ENCODE measurements at places on chromosomes 3 and 15.

GRCh38 chr15:100060276-100060926 is 281.4 kb downstream of the ADAMTS17 start:
- DNase-seq: no peak

DNA sequence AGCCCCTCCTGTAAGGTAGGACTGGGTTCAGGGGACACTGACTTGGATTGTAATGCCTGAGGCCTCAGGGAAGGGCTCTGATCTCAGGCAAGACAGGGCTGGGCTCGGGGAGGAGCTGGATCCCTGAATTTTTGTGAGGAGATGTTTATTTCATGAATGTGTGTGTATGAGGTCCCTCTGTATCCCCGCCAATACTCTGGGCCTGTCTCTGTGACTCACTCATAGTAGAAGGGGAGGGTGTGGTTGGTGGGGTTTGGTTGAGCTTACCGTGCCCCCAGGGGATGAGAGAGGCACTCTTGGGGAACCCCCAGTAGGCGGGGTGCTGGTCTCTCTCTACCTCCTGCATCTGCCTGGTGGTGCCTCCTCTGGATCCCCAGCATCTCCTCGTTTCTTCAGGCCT is 28.1 kb downstream of the RPSA start:
- no peak for DNase-seq

DNA sequence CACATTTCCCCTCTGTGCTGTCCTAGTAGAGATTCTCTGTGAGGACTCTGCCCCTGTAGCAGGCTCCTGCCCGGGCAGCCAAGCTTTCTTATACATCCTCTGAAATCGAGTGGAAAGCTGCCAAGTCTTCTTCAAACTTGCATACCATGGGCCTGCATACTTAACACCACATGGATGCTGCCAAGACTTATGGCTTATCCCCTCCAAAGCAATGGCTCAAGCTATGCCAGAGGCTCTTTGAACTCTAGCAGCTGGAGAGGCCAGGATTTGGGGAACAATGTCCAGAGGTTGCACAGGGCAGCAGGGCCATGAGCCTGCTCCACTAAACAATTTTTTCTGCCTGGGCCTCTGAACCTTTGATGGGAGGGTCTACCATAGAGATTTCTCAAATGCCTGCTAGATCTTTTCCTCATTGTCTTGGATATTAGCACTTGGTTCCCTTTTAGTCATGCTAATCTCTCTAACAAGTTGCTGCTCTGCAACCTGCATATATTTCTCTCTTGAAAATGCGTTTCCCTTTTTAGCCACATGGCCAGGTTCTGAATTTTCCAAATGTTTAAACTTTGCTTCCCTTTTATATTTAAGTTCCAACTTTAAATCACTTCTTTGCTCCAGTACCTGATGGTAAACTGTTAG is 6.1 kb upstream of the PLSCR4 start:
- no peak for DNase-seq

GRCh38 chr3:113531826-113532697 is at the start of gene SIDT1:
Gene SIDT1, plus strand, starts transcription at chr3:113532555. Its CDS starts 467 bp downstream, at chr3:113533022.
- peak; percentile 77 for DNase-seq

- no peak for DNase-seq
These were observed 377.3 kb downstream of the PDCD6IP start for GRCh38 chr3:34175636-34176176.

- no peak for DNase-seq
These were observed 22.9 kb upstream of the WNT7A start for GRCh38 chr3:13902648-13903238.

GRCh38 chr3:67788396-67788795 is 134.0 kb upstream of the SUCLG2 start:
- no peak for DNase-seq

GRCh38 chr3:117820658-117821299 is 1111.2 kb downstream of the TUSC7 start:
- DNase-seq: no peak

- no peak for DNase-seq
These were observed 21.5 kb upstream of the ZNF609 start for GRCh38 chr15:64438653-64439447.

GRCh38 chr3:71466483-71466882 is 117.0 kb downstream of the FOXP1 start:
- DNase-seq: no peak

- DNase-seq: no peak
These were observed 386.5 kb downstream of the SHQ1 start for GRCh38 chr3:72461787-72462186.

GRCh38 chr15:57406062-57406772 is 29.9 kb downstream of the CGNL1 start:
- no peak for DNase-seq

GRCh38 chr3:149449799-149450198 is 24.7 kb upstream of the TM4SF4 start:
- no peak for DNase-seq

- no peak for DNase-seq
These were observed 36.1 kb upstream of the EPHB3 start for GRCh38 chr3:184525337-184526087.

DNA sequence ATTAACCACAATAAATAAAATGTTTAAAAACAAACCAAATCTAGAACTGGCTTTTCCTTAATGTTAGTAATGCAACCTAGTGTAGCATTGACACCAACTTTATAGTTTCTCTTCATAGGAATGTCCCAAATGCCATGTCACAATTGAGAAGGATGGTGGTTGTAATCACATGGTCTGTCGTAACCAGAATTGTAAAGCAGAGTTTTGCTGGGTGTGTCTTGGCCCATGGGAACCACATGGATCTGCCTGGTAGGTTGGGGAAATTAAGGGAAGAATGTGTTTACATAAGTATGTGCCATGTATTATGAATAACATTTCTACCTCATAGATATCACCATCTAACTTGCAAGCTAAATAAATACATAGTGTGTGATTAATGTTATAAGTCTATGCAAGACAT is 84.4 kb upstream of the GOLGA6B start:
- no peak for DNase-seq

GRCh38 chr15:63950911-63951481 is 95.3 kb downstream of the DAPK2 start:
- no peak for DNase-seq

DNA sequence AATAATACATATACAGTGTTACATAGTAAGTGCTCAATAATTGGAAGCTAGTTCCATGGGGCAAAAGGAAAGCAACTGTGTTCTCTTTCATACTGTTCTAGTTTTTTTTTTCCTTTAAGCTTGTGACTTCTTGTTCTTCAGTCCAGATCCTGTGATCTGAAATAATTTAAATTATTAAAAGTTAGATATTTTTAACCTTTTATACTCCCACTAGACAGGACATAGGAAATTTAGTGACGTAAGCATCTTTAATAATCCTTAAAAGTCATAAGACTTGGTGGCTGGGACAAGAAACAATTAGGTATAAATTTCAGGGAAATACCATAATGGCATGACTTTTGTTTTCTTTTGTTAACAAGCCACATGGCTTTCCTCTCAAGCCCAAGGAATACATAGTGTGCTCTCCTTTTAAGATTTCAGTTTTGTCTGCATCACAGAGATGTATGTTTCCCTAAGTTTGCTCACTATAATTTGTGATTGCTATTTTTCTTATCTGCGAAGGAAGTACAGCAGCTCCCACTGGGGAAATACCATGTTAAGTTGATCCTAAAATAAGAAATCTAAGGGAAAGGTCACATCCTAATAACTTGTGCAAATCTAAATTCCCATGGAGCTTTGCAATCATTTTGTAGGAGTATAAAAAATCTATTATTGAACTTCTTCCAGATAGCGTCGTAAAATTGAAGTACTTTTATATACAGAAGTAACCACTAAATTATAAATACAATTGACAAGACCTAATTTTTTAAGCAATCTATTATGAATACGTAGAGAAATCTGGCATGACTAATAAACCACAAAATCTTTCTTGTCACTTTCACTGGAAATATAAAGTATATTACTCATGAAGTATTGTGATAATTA is 30.1 kb downstream of the PPARG start:
- DNase-seq: no peak

GRCh38 chr3:5220193-5220592 is 32.7 kb downstream of the EDEM1 start:
- no peak for DNase-seq

DNA sequence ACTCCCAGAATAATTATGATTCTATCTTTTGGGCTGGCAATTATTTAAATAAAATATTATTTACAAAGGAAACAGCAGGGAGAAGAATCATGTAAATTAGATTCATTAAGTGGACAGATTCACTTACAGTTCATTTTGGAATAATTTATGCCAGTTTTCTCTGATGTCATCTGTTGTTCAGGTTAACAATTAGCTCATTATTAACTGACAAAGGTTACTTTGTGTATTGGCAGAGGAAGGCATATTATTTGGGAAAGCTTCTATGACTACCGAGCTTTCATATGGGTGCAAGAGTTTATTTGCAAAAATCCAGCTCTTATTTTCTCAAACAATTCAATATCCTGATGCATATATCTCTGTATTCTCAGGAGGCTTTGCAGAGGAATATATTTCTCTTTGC is 224.4 kb downstream of the CHST2 start:
- no peak for DNase-seq

- DNase-seq: no peak
These were observed 28.6 kb upstream of the SERPINI2 start for GRCh38 chr3:167502401-167502800.

DNA sequence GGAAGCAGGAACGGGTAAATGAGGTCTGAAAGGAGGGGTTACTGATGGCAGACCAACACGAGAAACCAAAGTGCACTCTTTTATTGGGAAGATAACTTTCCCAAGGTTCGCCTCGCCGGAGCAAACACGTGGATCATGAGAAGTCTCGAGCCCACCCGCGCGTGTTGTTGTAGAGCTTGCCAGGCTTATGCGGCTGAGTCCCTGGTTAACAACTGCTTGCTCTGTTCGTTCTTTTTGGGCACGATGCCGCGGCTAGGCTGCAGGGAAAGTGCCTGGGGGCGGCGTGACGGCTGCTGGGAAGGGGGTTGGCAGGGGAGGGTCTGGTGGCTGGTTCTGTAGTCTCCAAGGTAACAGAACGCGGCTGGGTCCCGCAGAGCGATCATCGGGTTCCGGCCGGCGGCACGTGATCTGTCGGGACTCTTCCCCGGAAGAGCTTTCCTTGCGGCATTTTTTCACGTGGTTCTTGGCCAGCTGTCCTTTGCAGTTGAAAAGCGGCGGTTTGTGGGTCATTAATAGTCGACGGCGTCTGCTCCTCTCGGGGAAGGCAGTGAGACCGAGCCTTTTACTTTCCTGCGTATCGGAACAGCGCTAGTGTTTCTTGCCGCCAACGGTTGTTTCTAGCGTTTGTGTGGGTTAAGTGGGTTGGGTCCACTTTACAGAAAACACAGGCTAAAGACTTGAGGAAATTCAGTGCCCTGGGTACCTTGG is 1.5 kb downstream of the MGA start:
- peak; percentile 66 for DNase-seq

- DNase-seq: no peak
These were observed 12.0 kb upstream of the XXYLT1 start for GRCh38 chr3:195282961-195283360.

GRCh38 chr3:46900356-46900755 is 22.8 kb downstream of the PTH1R start:
- DNase-seq: no peak

DNA sequence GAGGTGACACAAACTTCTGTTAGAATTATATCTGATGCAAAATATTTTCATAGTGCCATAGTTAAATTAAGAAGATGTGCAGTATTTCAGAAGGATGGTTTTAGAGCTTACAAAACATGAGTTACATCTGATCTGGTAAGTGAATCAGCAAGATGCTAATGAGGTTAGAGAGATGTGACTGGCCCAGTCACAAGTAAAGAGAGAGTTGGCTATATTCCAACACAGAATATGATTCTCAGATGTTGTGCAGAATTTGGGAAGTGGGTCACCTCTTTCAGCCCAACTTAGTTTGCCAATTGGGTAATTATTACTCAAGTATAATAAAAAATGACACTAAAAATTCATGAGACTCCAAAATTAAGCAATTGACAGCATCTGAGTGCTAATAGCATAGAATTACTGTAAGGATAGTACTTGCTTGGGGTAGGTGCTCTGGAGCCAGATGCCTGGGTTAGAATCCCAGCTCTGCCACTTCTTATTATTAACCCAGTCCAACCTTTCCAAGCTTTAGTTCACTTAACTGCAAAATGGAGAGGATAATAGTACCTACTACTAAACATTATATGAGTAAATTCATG is 30.8 kb downstream of the P2RY1 start:
- no peak for DNase-seq

GRCh38 chr3:128549283-128550112 is 56.5 kb upstream of the GATA2 start:
- DNase-seq: no peak

- no peak for DNase-seq
These were observed 9.1 kb downstream of the BFSP2 start for GRCh38 chr3:133408961-133409360.

GRCh38 chr3:160981217-160981938 is 123.8 kb downstream of the B3GALNT1 start:
- peak; percentile 7 for DNase-seq

DNA sequence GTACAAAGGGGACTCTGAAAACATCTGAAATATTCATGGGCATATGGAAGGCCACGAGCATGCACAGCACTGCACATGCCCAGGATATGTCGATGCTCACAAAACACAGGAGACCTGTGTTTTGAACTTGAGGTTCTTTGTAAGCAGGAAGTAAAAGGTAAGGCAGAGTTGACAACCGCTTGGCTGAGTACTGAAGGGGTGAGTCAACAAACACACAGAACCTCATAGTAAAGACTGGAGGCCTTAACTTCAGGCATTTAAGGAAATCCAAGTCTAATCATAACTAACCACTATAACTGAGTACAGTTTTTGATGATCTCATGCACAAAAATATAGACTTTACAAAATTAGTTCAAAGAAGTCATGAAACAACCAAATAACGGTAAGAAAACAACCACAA is 80.6 kb downstream of the MYO9A start:
- no peak for DNase-seq

GRCh38 chr15:83700082-83700481 is 46.2 kb downstream of the ADAMTSL3 start:
- DNase-seq: no peak

DNA sequence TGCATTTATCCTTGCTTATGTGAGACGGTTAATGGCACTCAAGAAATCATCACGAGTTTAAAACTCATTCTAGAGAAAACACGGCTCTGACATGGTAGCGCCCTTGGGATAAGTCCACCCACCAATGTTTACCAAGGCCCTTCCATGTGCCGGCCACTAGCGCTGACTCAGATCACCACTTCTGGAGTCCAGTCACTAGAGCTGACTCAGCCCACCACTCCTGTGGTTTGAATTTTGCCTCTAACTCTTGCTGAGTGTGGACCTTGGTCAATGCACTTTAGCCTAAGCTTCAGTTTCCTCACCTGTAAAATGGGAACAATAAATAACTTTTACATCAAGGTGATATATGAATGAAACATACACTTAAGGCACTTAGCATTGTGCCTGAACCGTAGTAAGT is 358.4 kb upstream of the PROK2 start:
- DNase-seq: no peak

DNA sequence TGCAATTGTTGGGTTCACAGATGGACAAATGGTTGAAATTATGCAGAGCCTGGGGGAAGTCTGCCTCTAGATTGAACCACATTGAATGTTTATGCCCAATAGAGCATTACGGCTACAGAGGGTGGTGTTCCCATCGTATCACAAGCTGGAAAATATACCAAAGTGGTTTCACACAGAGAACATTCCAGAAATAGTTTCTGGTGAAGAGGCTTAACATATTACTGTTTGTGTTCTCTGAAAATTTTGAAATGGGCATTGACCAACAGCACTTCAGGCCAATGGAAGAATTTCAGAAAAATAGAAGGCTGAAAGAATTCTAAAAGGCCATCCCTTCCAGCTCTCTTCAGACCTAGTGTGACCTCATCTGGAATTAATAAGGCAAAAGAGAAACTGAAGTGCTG is 203.9 kb downstream of the NEK10 start:
- DNase-seq: no peak

- no peak for DNase-seq
These were observed 31.5 kb downstream of the NGLY1 start for GRCh38 chr3:25751725-25752124.

Measured in CD4-positive, alpha-beta T cell treated with Interleukin-4 for 4 hours (primary cell).